ENCODE measurements at places on chromosomes 5 and 9.

DNA sequence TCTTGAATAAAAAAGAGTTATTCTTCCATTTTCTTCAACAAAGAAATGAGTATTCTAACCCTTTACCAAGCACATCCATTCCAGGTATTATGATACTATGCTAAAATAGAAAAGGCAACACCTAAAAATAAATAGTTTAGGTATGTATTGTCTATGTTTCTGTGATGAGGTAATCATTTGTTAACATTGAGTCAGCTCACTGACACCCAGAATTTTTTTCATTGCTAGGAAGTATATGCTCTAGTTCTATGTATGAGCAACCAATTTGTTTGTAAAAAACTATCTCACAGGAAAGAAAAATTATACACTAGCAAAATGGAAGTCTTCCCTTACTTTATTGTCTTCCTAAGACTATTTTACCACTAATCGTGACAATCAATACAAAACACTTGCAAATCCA is 615.6 kb upstream of the GRIN3A start:
- DNase-seq = no peak

- DNase-seq = no peak
These were observed 75.8 kb downstream of the MACROH2A1 start for GRCh38 chr5:135323227-135323626.

DNA sequence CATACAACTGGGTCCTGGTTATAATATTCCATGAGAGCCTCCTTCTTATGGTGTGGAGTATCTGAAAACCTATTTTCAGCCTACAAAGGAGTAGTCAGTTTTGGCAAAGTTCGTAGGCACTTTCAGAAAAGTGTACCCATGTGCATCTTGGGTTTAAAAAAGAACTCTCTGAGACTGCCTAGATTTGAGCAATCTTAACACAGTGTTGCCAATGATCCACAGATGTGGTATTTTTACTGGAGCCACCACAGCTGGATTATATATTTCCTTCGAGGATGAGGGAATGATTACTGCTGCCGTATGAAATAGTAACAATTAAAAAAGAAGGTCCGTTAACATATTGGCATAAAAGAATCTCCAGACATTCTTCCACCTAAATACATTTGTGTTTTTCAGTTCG is 1.1 kb downstream of the PALM2AKAP2 start:
- no peak for DNase-seq

- no peak for DNase-seq
These were observed 6.1 kb upstream of the SLC44A1 start for GRCh38 chr9:105238302-105238701.

GRCh38 chr5:19319252-19319651 is 668.7 kb downstream of the CDH18 start:
- DNase-seq = no peak

DNA sequence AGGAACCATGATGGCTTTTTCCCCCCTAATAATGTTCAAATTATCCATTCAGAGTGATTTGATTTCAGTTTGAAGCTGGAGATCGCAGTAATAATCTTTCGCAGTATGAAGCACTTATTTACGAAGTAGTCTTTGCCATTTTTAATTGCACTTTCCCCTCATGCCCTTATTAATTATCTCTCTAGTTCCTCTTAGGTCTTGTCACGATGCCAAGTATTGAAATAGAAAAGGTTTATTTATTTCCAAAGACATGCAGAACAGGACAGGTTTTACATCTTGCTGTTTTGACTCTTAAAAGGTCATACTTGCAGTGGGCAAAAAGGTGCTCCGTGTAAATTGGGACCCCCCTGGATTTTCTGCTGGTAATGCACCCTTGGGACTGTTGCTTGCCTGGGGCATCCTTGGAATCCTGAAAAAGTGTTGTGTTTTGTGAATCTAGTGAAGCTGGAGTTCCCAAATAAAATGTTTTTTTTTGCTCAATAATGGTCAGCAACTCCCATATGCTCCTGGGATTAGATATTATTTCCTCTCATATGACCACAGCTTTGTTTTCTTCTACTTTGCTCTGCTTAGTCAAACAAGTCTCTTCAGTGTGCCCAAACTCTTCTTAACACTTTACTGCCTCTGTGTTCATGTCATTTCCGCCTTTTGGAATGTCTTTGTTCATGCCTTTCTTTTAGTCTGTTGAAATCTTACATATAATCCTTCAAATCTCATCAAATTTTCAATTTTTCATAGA is 278.3 kb downstream of the TMEM38B start:
- no peak for DNase-seq

GRCh38 chr9:137224830-137225694 is at the start of gene CYSRT1:
Gene CYSRT1 (plus strand): TSS chr9:137225174. CDS start chr9:137225622, 448 bp downstream.
- DNase-seq = no peak

DNA sequence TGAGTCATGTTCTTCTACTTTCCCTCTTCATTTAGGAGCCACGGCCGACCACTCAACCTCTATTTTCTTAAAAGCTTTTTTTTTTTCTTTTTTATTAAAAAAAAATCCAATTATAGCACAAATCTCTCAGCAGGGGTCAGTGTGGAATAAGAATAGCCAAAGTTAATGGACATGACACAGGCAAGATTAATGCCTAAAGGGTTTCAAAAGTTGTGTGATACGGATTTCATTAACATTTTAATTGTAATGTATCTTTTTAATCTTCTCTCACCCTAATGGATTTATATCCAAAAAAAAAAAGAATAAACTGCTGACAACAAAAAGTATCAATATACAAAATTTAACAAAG is 5.4 kb downstream of the NACC2 start:
- no peak for DNase-seq

- no peak for DNase-seq
These were observed 10.4 kb downstream of the TGFBI start for GRCh38 chr5:136039202-136039601.

GRCh38 chr5:94396687-94397086 is 221.7 kb downstream of the KIAA0825 start:
- DNase-seq = no peak

GRCh38 chr5:167916261-167916691 is 375.2 kb upstream of the WWC1 start:
- DNase-seq = no peak

GRCh38 chr5:44486591-44486990 is 97.4 kb upstream of the FGF10 start:
- DNase-seq = no peak

DNA sequence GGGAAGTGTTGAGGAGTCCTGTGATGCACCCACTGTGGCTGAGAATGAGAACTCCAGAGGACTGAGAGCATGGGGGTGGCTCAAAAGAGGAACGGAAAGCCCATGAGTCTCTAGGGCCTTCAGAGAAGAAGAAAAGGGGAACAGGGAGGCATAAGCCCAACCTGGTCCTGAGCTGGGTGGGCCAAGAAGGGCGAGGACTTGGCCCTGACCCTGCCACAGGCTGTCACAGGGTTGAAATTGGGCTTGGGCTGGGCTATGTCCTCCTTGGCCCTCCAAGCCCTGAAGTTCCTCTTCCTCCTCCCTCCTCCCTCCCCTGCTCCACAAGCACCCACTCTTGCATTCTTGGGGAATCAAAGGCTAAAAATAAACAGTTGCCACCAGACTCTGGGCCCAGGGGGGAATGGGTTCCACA is 49.3 kb upstream of the PPARGC1B start:
- no peak for DNase-seq

DNA sequence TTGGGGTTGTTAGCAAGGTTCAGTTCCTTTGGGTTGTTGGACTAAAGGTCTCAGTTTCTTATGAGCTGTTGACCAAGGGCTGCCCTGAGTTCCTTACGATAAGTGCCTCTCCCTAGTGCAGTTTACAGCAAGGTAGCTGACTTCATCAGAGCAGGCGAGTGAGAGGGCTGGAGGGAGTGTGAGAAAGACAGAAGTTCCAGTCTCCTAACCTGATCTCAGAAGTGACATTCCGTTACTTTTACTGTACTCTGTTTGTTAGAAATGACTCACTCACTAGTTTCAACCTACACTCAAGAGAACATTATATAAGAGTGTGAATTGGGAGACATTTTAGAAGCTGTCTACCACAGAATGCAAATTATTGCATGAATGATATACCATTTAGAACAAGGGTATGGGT is 21.2 kb upstream of the IL31RA start:
- no peak for DNase-seq

DNA sequence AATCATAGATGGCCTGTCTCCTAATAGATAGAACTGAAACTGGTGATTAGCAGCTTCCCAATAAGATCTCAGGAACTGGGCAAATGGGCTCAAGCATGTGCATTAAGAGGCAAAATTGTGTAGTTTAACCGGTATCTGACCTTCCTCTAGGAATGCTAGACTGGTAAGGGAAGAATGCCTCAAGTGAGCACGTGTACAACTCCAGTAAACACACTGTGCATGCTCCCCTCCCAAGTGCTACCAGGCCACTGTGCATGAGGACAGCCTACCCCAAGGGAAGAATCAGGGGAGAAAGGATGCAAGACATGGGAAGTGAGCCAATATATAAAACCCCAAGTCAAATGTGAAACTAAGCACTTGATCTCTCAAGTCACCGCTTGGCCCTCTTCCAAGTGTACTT is 1157.4 kb upstream of the CDH18 start:
- no peak for DNase-seq

- no peak for DNase-seq
These were observed 18.5 kb downstream of the FOCAD start for GRCh38 chr9:20702570-20702969.

GRCh38 chr5:58016358-58016757 is 443.5 kb downstream of the PLK2 start:
- no peak for DNase-seq

DNA sequence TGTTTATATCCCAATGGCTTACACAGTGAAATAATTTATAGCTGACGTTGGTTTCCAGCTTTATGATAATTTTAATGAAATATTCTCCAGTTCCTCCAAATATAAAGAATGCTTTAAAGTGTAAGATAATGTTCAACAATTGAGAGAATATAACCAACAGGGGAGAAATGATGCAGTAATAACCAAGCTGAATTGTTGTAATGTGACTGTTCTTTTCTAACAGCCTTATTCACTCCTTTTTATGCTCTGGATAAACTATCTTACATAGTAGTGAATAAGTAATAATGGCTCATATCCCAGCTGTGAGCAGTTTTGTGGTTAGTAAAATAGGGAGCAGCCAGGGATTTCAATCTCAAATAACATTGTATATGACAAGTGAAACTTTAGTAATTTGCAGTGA is 2348.7 kb upstream of the ACO1 start:
- no peak for DNase-seq

DNA sequence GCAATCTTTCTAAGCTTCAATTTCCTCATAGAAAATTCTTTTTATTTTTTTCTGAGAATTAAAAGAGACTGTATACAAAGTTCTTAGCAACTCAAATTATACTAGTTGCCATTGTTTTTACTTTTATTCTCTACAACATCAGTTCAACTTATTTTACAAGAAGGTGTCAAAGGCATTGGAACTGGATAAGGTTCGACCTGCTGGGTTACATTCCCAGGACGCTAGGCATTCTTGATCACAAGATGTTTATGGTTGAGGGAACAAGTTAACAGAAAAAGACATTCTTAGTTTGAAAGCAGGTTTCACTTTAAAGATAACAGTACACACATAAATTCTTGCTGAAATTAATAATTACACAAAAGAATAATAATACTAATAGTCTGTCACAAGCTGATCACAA is 163.5 kb upstream of the SNX2 start:
- DNase-seq = no peak

- no peak for DNase-seq
These were observed 244.7 kb downstream of the ICE1 start for GRCh38 chr5:5667136-5667554.

GRCh38 chr9:124481115-124481514 is 26.1 kb downstream of the NR5A1 start:
- DNase-seq = no peak

- no peak for DNase-seq
These were observed 7.1 kb upstream of the FBP2 start for GRCh38 chr9:94600715-94601114.

All from NCI-H2107 (cell line).